H4 (cell line): ENCODE measurements at places on chromosomes 2 and 18. TPM values are rescaled to one million over a fixed set of nuclear protein-coding genes. Genes with fewer than 3 reads are reported as not detected.

DNA sequence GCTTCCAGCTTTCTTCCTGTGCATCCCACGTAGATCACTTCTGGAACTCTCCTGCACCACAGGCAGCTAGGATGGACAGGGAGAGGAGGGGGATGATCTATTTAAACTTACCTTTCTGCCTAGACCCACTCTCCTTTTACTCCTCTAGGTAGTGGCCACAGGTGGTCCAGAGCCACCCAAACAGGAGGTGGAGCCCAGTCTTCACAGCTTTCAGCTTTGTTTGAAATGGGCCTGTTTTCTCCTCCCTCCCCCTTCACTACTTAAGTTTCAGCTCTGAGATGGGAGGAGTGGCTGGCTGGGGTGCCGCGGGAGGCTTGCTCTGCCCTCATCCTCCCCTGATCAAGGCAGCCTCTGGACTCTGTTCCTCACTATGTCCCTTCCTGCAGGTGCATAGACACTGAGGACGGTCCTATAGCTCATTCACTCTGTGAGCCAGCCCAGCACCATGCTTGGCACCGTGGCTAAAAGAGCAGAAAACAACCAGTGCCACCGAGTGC, 12.6 kb upstream of the CELF4 start:
- DNase-seq: no peak

DNA sequence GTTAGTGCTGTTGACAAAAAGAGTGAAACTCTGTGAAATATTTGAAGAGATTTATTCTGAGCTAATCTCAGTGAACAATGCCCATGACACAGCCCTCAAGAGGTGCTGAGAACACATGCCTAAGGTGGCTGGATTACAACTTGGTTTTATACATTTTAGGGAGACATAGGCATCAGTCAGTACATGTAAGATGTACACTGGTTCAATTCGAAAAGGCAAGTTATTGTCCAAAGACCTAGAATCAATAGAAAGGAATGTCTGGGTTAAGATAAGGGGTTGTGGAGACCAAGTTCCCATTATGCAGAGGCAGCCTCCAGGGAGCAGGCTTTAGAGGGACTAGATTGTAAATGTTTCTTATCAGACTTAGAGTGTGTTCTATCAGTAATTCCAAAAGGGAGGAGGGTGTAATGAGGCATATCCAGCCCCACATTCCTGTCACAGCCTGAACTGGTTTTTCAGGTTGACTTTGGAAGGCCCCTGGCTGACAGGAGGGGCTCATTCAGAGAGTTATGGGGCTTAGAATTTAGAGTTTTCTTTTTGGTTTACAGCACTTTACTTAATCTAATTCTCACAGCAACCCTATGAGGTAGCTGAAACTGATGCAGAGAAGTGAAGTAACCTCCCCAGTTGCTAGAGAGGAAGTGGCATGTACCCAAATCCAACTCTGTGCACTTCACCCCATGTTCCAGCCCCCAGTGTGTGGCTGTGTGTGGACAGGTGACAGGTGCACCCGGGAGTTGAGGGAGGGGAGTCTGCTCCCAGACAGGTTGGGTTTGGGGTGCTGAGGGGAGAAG, 28.3 kb upstream of the ASAP2 start:
- DNase-seq: no peak

DNA sequence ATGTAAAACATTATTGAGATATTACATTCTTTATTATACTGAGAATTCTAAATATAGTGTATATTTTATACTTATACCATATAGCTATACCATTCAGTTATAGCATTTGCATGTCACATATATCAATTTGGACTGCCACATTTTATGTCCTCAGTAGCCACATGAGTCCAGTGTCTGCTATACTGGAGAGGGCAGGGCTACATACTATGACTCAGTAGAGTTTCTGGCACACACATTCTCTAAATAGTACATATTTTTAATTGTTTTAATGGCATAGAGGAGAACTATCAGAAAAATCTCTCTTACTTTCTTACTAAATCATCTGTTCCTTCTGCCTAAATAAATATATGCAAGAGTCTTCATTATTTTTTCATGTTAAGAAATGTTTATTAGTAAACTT, 55.4 kb upstream of the COL5A2 start:
- no peak for DNase-seq

- DNase-seq: no peak
Measured at GRCh38 chr18:53080687-53081086, 740.7 kb downstream of the DCC start.

The CERS6 gene
- 14.0 and 18.8 TPM in 2 replicates for total RNA-seq

The SPATS2L gene
- total RNA-seq: 55.5 and 68.1 TPM in 2 replicates

GRCh38 chr2:44829771-44830170, 111.7 kb upstream of the SIX3 start:
- DNase-seq: no peak

GRCh38 chr2:3433776-3434400, 54.4 kb downstream of the TRAPPC12 start:
- no peak for DNase-seq
